ENCODE measurements at places on chromosomes 2 and 18. TPM values are rescaled to one million over a fixed set of nuclear protein-coding genes. Genes with fewer than 3 reads are reported as not detected.

GPC1 gene
- 26.0 TPM for total RNA-seq

PPP4R3B gene
- total RNA-seq = 63.6 TPM

FOXD4L1 gene
- not detected for total RNA-seq

SERPINB13 gene
- not detected for total RNA-seq

NCKAP5 gene
- 0.34 TPM for total RNA-seq

NABP1 gene
- 4.9 TPM for total RNA-seq

MRPL19 gene
- total RNA-seq = 23.8 TPM

ARMC9 gene
- total RNA-seq = 24.0 TPM

CD8A gene
- total RNA-seq = not detected

ONECUT2 gene
- 0.67 TPM for total RNA-seq

RAB6D gene
- total RNA-seq = 0.46 TPM

PTPRN gene
- total RNA-seq = 33.8 TPM

HOXD13 gene
- total RNA-seq = 1.2 TPM

LIMS4 gene
- 0.94 TPM for total RNA-seq

DSG4 gene
- total RNA-seq = 0.05 TPM

CNDP1 gene
- total RNA-seq = 0.23 TPM

CREG2 gene
- 6.8 TPM for total RNA-seq

DUSP2 gene
- 6.1 TPM for total RNA-seq

NT5DC4 gene
- 0.52 TPM for total RNA-seq

INHBB gene
- total RNA-seq = 0.15 TPM

GKN2 gene
- total RNA-seq = not detected

ARHGEF33 gene
- 1.4 TPM for total RNA-seq

LDLRAD4 gene
- total RNA-seq = 0.32 TPM

COL4A3 gene
- 0.28 TPM for total RNA-seq

NXPH2 gene
- total RNA-seq = 1.3 TPM

CCBE1 gene
- total RNA-seq = 0.97 TPM

CNOT9 gene
- 66.9 TPM for total RNA-seq

TNFRSF11A gene
- total RNA-seq = 7.8 TPM

GRB14 gene
- total RNA-seq = 0.42 TPM

LYG2 gene
- not detected for total RNA-seq

INPP5D gene
- total RNA-seq = 8.5 TPM
